ENCODE measurements at places on chromosomes 4 and X.

DNA sequence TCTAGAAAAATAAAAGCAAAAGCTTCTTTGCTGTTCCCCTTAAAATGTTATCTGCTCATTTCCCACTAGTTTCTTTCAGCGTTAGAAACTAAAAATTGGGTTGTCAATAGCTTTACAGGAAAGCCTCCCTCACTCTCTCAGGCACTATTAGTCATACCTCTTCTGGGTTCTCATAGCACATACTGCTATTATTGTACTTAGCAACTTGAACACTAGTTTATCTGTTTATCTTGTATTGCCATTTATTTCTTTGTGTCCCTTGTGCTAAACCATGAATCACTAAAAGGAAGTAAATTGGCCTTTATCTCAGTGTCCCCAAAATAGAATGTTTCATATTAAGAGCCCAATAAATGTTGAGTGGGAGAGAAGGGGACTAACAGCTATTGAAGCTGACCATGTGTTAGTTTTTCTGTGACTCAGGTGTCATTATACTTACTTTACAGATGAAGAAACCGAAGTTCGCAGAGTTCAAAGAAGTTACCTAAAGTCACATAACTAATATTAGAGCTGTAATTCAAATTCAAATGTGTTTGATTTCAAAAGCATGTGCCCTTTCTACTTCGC lies 124.8 kb upstream of the CITED1 start:
- DNase-seq = no peak

GRCh38 chr4:149135062-149135461 lies 680.6 kb downstream of the IQCM start:
- DNase-seq = no peak

- DNase-seq = no peak
Observed at GRCh38 chr4:168634276-168634802, 137.5 kb downstream of the PALLD start.

DNA sequence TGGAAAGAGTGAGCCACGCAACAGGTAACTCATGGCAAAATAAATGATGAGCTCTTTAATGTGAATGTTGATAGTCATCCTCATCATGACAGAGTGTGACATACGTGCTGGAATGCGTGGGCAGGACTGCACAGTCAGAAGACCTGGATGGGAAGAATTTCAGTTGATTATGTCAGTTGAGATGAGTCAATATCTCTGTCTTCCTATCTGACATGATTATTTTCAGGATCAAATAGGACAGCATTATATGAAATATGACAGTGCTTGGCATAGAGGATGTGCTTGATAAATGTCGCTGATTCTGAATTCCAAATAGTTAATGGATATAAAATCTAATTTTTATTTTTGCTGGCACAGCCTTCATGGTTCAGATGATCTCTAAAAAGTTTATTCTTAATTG lies 95.1 kb downstream of the IL15 start:
- DNase-seq = no peak

DNA sequence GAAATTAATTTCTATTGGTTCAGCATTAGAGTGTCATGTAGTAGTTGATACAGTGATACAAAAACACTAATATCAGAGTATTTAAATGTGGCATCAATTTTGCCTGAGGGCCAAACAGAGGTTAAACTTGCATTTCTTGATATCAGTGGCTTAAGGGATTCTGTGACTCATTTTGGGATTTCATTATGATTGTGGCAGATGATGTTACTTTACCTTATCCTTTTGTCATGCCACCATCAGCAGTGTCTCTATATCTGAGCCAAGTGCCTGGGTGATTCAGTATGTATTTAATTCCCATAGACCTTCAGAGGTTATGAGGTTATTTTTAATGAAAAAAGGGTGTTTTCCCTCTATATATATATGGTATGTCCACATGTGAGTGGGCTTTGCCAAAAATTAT lies 582.9 kb downstream of the ADGRL3 start:
- DNase-seq = no peak

DNA sequence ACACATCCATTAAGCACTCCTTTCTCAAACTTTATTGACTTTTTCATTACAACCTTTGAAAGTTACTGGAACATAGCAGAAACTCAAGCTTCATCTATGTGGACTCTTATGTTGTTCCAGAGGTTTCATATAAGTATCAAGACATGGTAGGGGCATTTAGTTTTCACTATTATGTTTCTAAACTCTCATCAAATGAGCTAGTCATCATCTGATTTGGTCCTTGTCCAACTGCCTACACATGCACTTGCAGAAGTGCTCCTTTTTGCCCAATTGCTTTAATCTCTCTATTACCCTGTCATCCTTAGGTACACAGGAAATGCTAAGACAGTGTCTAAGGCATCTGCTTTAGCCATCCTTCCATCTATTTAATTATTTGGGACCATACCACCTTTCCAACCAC lies 42.2 kb upstream of the EPGN start:
- DNase-seq = no peak

DNA sequence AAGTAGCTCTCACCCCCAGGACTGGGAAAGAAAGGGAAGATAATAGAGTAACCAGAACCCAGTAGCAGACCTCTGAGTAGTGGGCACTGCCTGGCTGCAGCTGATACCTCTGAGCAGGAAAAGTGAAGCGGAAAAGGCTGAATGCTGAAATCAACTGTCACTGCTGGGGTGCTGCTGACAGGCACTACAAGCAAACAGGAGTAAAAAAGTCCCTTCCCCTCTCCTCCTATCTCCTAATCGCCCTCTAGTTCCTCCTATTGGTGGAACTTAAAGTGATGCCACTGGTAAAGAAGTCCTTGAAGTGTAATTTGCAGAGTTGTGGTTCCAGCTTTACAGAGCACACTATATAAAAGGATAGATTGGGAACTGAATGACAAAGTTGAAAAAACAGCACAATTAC lies 32.8 kb upstream of the GLRB start:
- no peak for DNase-seq

DNA sequence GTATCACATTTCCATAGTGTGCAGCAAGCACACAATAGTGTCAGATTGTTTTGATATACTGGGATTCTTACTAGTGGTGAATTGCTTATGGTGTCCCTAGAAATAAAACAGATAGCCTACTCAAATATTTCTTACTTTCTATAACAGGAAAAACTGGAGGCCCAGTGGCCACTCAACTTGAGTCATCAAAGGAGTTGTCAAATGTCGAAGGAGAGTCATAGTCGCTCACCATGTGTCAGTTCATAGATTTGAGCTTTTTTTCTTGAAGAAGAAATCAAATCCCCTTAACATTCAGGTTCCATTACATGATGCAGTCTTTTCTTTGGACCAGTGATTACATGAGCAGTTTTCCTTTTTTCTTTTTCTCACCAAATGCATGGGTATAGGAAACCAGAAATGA lies 1271.0 kb downstream of the RAPGEF2 start:
- no peak for DNase-seq

Measured in substantia nigra (tissue), 51 donors.